ENCODE measurements at places on chromosomes 2 and 18.

DNA sequence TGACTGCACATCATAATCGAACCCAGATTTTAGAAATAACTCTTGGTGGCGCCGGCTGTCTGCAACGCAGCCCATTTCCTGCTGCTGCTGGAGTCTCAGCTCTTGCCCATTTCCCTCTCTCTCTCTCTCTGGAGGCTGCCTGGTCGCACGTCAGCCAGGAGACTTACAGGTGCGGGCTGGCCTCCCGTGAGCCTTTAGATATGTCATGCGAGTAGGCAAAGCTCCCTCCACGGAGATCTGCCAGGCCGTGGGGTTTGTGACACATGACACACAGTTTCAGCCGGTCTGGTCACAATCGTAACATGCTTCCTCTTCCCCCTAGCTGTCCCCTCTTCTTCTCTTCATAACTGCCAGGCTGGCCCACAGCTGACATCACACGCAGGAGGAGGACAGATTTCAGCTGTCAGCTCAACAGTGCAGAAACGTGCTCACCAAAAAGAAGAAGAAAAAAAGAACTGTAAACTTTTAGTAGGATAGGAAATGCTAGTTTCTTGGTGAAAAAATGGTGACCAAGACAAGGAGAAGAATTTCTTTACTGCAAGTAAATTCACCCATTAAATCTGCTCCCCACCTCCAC lies 489.3 kb downstream of the ZNF516 start:
- no peak for DNase-seq

GRCh38 chr2:96115631-96116423 lies 544 bp downstream of the ADRA2B start:
- no peak for DNase-seq

- DNase-seq, result no peak
These were observed 1.8 kb downstream of the HOXD13 start for GRCh38 chr2:176094349-176094748.

GRCh38 chr2:204824751-204825453 lies 279.6 kb downstream of the PARD3B start:
- no peak for DNase-seq
